ENCODE measurements at places on chromosomes 5 and 9. TPM values are rescaled to one million over a fixed set of nuclear protein-coding genes. Genes with fewer than 3 reads are reported as not detected.

CRHBP gene
- not detected for total RNA-seq

CACNA1B gene
- 0.31 TPM for total RNA-seq

CCL21 gene
- total RNA-seq, result not detected

SCGB3A2 gene
- total RNA-seq, result not detected

FBXO38 gene
- 37.7 TPM for total RNA-seq

DMGDH gene
- 3.2 TPM for total RNA-seq

SPATA31D4 gene
- total RNA-seq, result not detected

UBAC1 gene
- total RNA-seq, result 33.5 TPM

SEC61B gene
- total RNA-seq, result 181 TPM

CCDC180 gene
- 8.5 TPM for total RNA-seq

ABO gene
- total RNA-seq, result not detected

IFNA13 gene
- total RNA-seq, result not detected

ADRA1B gene
- 1.1 TPM for total RNA-seq

IL17B gene
- total RNA-seq, result 1.1 TPM

HTR1A gene
- not detected for total RNA-seq

JAKMIP2 gene
- total RNA-seq, result 13.2 TPM

TUBB4B gene
- total RNA-seq, result 121 TPM
